NCI-H82 (cell line): ENCODE measurements at places on chromosomes 11 and 22.

DNA sequence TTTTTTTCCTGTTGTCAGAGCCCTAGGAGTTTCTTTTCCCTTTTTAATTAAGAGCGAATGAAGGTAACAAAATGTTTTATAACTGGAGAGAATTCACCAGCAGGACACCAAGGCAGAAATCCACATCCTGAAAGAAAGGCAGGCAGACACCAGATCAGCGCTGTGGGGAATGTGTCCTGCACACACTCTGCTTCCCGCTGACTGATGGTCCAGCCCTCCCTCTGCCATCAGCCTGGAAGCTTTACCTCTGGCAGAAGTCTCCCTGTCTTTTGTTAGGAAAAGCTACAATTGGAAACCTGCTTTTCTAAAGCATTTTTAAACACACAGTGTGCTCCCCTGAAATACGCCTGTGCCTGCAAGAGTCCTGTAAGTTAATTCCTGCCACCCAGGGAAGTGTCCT is 638.5 kb downstream of the NTM start:
- no peak for DNase-seq

DNA sequence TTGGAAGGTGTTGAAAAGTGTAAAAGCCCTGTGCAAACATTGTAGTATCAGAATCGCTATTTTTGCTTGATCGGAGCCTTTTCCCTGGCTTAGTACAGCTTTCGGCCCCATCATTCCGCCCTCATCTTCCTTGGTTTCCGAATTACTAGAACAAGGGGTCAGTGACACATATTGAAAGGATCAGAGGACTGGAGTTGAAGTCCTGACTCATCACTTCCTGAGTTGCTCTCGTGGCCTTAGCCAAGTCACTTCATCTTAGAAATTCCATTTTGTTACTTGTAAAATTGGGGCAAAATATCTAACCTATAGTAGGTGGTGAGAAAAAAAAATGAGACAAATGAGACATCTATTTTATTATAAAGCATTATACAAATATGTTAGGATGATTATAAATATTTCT is 375.0 kb downstream of the NTM start:
- no peak for DNase-seq

DNA sequence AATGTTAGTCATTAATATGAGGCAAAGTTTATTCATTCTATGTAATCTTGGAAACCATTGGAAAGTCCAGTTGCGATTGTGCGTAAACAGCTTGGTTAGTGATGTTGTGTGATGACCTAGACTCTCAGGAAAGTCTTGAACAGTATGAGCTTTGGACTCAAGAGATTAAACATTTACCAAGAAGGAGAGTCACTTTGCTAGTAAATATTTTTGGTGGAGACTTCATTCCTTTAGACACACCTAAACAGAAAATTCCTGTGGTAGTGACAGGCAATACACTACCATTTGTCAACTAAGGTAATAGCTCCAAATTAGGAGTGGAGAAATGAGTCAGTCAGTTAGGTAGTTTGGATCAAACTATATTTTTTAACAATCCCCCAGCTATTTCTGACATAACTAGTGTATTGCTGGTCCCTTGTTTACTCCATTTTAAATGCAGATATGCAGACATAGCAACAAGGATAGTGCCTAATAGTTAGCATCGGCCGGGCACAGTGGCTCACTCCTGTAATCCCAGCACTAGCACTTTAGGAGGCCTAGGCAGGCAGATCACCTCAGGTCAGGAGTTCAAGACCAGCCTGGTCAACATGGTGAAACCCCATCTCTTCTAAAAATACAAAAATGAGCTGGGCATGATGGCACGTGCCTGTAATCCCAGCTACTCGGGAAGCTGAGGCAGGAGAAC is 89.3 kb downstream of the ARHGAP42 start:
- DNase-seq: no peak

DNA sequence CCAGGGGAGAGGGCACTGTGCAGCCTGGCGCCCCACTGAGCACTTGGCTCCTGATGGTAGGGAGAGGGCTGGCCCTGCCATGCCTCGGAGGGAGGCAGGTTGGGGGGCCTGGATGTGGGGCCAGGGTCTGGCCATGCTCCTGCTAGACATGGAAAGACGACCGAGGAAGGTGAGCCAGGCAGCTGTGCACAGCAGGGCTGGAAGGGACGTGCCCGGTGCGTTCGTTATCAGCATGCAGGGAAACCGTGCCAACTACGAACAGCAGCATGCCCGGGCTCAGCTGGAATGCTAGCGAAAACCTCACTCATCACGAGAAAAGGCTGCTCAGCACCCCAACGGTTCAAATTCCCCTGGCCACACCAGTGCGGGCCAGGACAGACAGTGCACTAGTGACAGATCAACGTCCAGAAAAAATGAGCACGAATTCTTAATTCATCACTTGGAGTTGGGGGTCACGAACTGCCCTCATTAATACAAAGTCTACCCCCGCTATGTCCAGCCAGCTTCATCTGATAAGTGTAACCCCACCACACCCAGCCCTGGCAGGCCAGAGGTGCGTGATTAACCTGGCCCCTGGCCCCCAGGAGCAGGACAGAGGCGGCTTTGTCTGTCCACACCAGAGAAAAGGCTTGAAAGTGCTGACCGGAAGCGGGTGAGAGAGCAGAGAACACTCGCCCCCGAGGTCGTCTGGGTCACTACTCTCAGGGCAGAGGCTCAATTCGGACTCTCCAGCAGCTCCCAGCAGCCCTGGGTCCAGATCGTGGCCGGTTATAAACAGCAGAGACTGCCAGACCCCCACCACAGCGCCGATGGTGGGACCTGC is 84.2 kb downstream of the CELSR1 start:
- no peak for DNase-seq

DNA sequence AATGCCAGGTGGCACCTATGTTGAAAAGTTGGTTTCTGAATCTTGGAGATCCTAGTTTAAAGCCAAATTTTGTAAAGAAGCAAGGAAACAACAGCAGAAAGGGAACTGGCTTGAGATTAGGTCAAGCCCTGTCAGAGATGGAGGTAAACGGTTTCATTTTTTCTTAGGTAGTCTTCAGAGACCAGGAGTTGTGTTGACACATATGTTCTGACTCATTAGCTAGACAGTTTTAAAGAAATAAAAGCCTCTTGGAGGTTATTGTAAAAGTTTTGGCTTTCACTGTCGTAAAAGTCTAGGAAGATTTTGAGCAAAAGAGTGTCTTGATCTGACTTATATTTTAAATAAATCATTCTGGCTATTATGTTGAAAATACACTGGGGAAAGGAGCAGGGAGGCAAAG is 151.5 kb upstream of the CTSC start:
- DNase-seq: no peak

- no peak for DNase-seq
Measured at GRCh38 chr11:102343809-102344208, 3.2 kb upstream of the BIRC2 start.

GRCh38 chr11:130781931-130782330 is 134.3 kb downstream of the SNX19 start:
- no peak for DNase-seq

DNA sequence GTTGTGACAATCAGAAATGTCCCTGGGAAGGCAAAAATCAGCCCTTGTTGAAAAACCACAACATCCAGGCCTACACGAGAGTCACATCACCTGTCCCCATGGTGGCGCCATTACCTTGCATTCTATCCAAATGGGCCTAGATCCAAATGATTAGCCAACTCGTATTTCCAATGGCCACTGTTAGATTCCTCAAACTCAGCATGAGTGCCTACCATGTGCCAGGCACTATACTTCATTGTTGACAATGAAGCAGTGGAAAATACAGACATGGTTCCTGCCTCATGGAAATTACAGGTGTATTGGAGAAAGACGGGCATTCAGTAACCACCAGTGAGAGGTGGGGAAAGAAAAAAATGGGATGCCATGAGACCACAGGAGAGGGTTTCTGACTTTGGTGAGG is 29.8 kb upstream of the CREB3L1 start:
- peak; percentile 70 for DNase-seq

DNA sequence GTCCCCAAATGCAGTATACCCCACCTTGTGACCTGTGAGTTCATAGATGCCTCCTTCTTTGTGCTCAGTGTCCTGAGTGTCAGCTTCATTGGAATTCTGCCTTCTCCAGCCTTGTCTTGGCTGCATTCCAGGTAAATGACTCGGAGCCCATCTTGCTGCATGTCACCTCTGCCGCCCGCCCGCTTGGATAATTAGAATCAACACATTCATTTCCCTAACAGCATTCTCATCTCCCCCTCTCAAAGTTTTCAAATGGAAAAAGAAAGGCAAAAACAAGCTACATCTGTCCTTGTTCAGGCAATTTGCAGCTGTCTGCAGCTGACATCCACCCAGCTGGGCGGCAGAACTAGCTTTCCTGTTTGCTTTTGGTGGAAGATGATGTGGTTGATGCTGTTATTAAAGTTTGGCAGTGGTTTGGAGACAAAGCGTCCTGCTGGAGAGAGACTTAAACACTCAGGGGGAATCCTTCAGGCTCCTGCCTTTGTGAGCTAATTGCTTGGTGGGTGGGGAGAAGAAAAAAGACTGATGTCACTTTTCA is 198.8 kb upstream of the SEZ6L start:
- DNase-seq: peak; percentile 47

DNA sequence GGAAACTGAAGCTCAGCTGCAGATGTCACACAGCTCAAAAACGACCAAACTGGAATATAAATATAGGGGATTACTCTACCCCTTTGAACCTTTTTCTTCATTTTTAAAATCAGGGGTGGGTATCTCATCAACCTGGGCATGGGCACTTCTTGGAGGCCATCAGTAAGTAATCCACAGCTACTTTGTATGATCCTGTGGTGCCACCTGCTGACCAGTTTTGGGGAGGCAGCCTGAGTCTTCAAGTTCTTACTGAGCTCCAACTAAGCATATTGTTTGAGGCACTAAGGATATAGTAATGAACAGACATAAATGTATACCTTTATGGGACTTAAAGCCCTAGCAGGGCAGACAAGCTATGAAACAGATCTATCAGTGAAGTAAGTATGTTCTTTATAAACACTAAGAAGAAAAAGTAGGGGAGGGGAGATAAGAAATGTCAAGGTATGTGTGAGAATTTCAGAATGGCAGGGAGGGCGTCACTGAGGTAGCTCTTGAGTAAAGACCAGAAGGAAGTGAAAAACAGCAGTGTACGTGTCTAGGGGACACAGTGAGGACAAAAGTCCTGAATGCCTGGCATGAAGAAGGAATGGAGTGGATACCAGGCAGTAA is 18.4 kb downstream of the TUB start:
- peak; percentile 75 for DNase-seq

GRCh38 chr11:123251657-123252344 is 56.8 kb upstream of the CLMP start:
- DNase-seq: no peak

- DNase-seq: no peak
Measured at GRCh38 chr22:46043816-46044620, 67.1 kb upstream of the WNT7B start.

DNA sequence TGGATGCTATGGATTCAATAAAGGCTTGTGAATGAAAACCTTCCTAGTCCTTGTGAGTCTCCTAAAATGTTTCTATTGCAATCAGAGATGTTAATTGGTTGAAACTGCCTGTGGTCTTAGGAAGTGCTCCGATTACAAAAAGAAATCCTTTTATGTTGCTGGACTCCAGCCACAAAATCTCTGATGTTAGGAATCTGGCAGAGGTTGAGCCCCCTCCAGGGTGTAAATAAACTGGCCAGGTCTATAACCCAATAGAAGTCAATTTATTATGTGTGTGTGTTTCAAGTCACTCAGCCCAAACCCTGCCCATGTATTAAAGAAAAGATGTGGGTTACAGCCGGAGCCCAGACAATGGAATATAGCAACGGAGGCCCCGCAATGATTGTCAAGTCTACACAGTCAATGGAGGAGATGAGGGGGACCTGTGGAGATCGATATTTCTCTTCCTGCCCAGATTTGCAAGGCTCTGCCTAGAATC is 218.1 kb upstream of the SORL1-AS1 start:
- DNase-seq: no peak

GRCh38 chr11:110478410-110478809 is 48.7 kb downstream of the FDX1 start:
- peak; percentile 19 for DNase-seq

DNA sequence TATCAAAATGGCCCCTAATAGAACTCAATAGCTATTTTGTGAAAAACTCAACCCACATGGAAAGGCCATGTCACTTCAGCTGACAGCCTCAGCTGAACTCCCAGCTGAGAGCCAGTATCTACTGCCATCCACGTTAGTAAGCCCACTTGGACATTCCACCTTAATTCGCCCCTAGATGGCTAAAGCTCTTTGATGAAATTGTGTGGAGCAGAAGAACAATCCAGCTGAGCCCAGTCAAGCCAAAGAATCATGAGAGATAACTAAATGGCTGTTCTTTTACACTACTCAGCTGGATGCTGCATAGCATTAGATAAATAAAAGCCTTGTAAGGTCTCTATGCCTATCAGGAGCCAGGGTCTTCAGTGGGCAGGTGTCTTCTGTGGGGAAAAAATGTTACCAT is 396.8 kb downstream of the AASDHPPT start:
- no peak for DNase-seq

- peak; percentile 47 for DNase-seq
Measured at GRCh38 chr22:50270666-50271394, 650 bp upstream of the MAPK11 start.

DNA sequence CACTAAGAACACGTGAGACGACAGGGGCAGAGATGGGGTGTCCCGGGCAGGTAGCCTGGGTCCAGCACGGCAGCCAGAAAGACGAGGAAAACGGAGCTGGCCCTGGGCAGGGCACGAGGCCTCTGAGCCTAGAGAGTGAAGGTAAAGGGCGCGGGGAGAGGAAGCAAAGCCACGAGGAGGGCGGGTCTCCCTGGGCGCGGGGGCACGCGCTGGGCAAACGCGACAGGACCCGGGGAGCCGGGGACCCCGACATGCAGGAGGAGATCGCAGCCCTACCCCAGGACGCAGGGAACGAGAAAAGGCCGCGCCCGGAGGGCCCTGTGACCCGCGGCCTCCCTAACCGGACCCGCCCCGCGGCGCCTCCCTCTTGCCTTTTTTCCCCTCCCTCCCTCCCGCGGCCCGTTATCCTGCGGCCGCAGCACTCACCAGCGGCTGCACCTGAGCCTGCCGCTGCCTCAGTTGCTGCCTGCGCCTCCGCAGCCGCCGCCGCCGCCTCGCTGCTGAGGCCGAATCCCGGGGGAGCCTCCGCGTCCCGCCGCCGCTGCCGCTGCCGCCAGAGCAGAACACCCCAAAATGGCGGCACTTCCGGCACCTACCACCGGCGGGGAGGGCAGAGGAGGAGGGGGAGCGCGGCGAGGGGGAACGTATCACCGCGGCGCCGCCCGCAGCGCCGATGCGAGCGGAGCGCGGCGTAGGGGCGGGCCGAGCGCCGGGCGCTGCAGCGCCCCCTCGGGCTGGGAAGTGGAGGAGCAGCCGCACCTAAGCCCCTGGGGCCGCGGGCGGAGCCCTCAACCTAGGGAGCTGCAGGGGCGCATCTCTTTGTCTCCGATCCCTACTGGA is at the start of gene CELF1:
Gene CELF1 (minus strand): TSS at position 567 of the 840 bp plus-strand sequence. CDS start 53,609 bp downstream, outside the sequence.
- peak; percentile 94 for DNase-seq

GRCh38 chr11:72676861-72677341 is 2.7 kb upstream of the PDE2A start:
- DNase-seq: no peak

DNA sequence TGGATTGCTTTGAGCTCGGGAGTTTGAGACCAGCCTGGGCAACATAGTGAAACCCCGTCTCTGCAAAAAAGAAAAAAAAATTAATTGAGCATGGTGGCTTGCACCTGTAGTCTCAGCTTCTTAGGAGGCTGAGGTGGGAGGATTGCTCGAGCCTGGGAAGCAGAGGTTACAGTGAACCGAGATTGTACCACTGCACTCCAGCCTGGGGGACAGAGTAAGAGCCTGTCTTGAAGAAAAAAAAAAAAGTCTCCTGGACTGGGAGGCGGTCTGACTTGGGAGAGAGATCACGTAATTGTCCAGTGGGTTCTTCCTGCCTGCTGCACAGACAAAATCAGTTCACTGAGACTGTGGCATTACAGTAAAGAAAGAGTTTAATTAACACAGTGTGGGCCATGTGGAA is 3.1 kb upstream of the MTCH2 start:
- DNase-seq: no peak
